Activated T-helper 1 cell treated with anti-CD3 and anti-CD28 coated beads, Interleukin-2, amount 50 U/mL, for 16 hours (primary cell): ENCODE measurements at places on chromosomes 12 and 14.
A peak's percentile ranks its signal among the peaks of the same experiment; 100 is the strongest.

DNA sequence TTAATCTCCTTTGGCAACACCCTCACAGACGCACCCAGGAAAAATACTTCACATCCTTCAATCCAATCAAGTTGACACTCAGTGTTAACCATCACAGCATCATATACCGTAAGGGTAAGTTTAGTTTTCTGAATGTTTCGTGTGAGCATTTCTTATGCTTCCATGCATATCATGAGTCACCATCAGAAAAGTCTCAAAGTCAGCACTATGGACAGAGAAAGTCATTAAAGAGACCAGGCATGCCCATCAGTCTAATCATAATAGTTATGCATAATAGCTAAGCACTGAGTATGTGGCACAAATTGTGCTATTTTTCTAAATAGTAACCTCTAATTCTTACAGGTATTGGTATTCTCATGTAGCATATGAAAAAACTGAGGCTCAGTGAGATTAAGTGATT, 158.8 kb upstream of the PRMT8 start:
- DNase-seq, result no peak

DNA sequence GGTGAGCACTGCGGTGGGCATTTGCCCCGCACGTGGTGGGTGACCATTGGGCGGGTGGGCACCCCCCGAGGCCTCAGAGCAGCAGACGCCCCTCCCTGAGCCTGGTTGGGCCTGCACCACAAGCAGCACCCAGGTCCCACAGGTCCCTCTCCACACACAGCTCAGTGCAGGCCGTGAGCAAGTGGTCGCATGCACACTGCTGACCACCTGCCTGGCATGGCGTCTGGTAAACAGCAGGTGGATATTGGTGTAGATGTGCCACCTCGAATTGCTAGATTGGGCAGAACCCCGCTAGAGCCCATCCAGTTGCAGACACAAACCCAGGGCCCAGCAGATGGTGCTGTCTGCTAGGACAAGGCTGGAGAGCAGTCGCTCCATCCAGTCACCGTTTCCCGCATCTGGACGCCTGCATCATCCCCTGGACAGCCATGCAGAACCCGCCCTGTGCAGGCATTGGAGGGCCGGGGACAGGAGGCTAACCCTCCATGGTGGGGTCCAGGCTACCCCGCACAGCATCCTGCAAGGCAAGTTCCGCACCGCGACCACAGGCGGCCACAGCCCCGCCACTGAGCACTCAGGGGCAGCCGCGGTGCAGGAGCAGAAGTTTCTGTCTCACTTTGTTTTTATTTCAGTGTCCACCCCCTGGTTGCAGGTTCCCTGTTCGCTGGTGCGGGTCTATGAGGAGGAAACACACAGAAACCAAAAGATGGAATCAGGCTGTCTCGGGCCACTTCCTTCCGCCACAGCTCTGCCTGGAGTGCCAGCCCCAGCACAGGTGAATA, 45.6 kb upstream of the RIMBP2 start:
- peak; percentile 24 for DNase-seq

DNA sequence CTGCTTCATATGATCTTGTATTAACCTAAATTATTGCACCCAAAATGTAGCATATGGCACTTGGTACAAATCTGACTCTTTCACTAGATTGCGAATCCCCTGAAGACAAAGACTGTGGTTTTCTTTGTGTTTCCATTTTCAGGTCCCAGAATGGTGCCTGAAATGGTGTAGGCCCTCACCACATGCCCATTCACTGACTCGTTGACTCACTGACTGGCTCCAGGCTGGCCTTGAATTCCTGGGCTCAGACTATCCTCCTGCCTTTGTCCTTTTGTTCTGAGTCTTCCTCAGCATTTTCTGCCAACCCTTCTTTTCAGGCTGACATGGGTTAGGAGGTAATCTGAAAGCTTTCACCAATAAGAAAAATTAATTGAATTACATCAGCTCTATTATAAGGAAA, 368.7 kb upstream of the GARIN6 start:
- no peak for DNase-seq

- DNase-seq, result peak; percentile 31
These were observed 8.7 kb upstream of the TESPA1 start for GRCh38 chr12:54993181-54993835.

- DNase-seq, result no peak
These were observed 113.3 kb upstream of the ATP2B1 start for GRCh38 chr12:89821896-89822295.

- DNase-seq, result peak; percentile 28
These were observed 17.0 kb downstream of the ZDHHC22 start for GRCh38 chr14:77124345-77125280.

DNA sequence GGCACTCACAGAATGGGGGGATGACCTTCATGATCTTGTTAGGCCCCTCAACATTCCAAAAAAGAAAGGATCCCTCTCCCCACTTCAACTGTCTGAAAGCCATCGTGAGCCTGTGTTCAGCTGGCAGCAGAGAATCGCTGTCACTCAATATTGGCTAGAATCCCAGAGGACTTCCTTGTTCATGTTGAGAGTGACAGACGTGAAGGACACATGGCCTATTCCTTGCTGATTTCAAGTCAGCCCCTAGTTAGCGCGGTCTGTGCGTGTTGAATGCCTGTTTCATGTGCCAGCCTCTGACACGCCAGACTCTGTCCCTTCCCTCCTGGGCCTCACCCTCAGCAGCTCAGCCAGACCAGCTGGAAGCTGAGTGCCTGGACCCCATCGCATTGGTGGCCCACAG, 43.1 kb downstream of the DNAH10 start:
- no peak for DNase-seq

GRCh38 chr12:54917001-54917488, 62.7 kb downstream of the MUCL1 start:
- DNase-seq, result no peak

- no peak for DNase-seq
These were observed 566.3 kb upstream of the NOVA1 start for GRCh38 chr14:27164139-27164538.

GRCh38 chr14:101096551-101096950, 193.0 kb upstream of the RTL1 start:
- no peak for DNase-seq

DNA sequence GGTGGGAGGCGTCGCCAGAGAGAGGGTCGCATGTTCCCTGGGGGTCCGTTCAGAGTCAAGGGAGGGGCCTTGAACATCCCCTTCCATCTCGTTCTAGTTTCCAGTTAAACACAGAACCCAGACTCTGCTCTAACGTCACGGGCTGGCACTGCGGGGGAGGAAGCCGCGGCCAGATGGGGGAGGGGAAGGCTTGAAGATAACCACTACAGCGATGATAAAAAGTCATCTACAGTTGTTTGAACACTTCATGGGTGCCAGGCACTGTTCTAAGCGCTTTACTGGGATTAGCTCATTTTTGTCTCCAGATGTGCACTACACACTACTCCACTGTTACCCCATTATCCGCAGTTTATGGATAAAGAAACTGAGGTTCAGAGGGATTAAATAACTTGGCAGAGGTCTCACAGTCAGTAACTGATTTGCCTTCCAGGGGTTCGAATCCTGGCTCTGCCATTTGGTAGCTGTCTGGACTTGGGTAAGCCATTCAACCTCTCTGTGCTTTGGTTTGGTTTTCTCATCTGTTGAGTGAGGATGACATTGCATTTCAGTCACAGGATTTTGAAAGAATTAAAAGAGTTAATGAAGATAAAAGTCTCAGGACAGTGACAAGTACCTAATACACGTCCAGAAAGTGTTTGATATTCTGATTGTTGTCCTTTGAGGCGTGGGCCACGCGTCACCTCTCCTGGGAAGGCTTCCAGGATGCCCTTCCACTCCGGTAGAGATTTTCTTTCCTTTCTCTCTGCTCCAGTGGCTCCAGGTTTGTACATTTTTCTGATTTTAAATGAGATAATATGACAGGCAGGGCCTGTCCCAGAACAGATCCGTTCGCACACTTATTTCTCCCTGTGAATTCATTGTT, 798 bp upstream of the RASAL1 start:
- DNase-seq, result no peak

DNA sequence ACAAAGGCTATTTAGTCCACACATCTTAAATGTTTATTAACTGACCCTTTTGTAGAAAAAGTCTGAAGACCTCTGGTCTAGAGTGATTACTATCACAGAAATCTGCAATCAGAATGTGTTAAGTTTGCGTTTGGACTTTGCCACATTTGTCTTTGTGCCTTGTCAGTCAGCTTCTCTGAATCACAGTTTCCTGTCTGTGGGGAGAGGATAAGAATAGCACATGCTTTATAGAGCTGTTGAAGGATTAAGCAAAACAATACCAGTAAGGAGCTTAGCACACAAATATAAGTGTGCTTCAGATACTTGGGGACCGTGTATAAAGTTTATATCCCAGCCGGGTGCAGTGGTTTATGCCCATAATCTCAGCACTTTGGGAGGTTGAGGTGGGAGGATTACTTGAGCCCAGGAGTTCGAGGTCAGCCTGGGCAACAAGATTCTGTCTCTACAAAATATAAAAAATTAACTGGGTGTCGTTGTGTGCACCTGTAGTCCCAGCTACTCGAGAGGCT, 63.0 kb upstream of the BTG1 start:
- DNase-seq, result no peak

- no peak for DNase-seq
These were observed 787 bp downstream of the ACAD10 start for GRCh38 chr12:111686574-111687105.

DNA sequence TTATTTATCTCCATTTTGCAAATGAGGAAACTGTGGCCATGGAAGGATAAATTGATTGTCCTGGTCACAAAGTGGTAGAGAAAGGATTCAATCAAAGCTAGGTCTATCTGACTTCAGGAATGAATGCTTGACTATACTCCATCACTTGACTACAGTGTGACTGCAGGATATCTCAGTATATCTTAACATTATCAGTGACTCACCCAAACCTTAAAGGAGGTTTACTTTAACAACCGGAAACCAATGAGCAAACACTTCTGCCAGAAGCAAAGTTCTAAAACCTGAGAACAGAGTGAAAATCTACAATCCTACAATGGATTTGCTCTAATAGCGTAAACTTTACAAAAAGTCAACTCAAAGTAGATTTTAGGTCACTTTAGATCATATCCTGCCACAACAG, 277.0 kb downstream of the CEP128 start:
- no peak for DNase-seq

- DNase-seq, result peak; percentile 55
These were observed 166.1 kb upstream of the CCND2 start for GRCh38 chr12:4107436-4107878.

GRCh38 chr12:89230376-89231315, 121.7 kb downstream of the DUSP6 start:
- DNase-seq, result no peak

GRCh38 chr12:115097416-115097815, 413.4 kb upstream of the TBX3 start:
- no peak for DNase-seq

- DNase-seq, result no peak
These were observed 49.6 kb downstream of the SRGAP1 start for GRCh38 chr12:63894132-63894531.
